ENCODE measurements at places on chromosomes 5 and 9. TPM values are rescaled to one million over a fixed set of nuclear protein-coding genes. Genes with fewer than 3 reads are reported as not detected.

TAF11L5 gene
- not detected for polyA plus RNA-seq

RLN2 gene
- polyA plus RNA-seq: 0.38 TPM

SPINK6 gene
- polyA plus RNA-seq: not detected

DNA sequence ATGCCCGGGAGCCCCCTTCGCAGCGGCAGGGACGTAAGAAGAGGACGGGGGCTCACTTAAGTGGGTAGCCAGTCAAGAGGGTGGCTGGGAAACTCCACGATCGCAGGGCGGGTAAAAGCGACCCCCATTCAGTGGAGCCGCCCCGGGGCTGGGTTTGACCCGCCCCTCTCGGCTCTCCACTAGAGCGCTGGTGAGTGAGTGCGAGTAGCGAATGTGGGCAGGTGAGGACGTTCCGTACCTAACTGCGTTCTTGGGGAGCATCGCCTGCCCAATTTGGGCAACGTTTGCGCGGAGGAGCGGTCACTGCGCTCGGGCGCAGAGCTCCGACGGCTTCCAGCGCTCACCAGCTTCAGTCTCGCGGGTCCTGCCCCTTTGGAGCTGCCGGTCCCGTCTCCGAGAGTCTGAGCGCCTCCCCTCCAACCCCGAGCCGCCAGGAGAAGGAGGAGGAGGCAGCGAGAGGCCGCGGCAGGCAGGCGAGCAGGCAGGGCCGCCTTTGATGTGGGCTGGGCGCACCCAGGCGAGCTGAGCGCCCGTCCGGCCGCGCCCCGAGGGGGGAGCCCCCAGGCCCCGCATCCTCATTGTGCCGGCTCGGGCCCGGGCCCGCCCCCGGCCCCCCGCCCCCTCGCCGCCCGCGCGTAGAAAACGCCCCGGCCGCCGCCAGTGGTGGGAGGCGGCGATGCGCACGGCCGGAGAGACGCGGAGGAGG lies at the start of gene FGF18:
Gene FGF18, plus strand, starts transcription at position 666 of the 706 bp plus-strand sequence. CDS start 553 bp downstream, outside the sequence.
- DNase-seq: peak; percentile 53

DNA sequence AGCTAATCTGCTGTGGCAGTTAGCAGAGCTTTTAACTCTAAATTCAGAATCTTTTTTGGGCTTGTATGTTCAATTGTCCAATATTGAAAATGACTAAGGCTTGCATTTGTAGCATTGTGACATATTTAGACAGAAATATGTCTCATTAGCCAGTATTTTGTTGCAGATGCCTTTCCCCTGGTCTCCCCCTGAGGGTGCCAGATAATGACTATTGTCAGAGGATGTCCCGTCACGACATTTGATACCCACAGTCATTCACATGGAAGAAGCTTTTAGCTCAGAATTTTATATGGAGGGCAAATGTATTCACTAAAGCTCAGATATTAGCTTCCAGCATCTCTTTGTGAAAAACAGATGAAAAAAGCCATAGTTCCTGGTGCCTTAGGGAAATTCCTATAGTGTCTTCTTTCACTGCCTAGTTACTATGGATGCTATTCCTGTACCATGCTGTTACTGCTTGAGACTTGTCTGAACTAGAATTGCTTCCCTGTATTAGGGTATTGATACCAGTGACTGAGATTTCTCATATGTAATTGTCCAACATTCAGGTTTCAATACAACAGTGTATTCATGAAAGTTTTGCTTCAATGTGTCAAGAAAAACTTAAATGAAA lies 96.2 kb downstream of the CCDC192 start:
- no peak for DNase-seq

DNA sequence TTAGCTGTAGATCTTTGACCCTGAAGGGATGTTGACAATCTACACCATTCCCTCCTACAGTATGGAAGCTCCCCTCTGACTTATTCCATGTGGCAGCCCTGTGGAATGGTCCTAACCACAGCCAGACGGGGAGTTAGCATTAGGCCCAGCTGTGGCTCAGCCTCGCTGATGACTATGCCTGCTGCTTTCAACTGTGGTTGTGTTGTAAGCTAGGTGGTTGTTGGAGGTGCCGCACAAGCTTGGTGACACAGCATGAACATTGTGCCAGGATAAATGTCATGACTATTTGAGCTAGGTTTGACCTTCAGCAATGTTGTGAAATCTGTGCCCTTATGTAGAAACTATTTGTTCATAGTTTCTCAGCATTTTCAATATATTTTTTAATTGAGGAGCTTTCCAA lies 40.6 kb downstream of the SGCD start:
- no peak for DNase-seq

DNA sequence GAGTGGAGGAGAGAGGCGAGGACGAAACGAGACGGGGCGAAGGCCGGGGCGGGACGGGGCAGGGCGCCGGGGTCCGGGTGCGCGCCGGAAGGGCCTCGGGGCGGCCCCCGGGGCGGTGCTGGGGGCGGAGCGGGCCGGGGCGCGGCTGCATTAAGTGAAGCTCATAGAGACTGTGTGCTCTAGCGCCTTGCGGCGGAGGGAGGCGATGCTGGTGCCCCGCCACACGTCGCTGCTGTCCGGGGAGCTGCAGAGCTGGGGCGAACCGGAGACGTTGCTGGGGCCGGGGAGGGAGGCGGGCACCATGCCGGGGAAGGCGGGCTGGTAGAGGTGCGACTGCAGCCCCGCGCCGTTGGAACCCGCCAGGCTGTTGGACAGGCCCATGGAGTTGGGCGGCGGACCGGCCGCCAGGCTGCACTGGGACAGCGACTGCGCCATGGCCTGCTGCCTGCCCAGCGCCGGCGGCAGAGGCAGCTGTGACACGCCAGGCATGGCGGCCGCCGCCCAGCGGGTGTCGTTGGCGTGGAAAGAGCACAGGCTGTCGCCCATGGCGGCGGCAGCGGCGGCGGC lies 8.3 kb downstream of the OTP start:
- peak; percentile 21 for DNase-seq

- no peak for DNase-seq
Observed at GRCh38 chr9:135726138-135726853, 24.3 kb downstream of the KCNT1 start.

DNA sequence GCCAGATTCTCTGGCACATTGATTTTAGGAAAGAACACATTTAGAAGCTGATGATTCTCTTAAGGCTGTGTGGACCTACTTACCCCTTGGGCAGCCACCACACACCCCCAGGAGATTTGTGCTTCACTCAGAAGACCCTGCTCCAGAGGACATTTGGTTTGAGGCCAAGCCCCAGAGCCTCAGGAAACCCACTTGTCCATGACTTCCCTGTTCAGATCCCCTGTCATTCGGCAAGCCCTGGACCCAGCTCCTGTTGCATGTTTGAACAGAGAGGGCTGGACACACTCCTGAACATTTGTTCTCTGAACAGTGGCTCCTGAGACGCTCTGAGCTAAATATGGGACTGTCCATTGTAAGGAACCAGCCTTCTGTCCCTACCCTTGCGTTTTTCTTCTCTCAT lies 82.1 kb downstream of the AMBP start:
- DNase-seq: no peak

- DNase-seq: no peak
Observed at GRCh38 chr5:56340196-56340980, 107.3 kb upstream of the ANKRD55 start.

GRCh38 chr9:95185956-95186355 lies 131.6 kb downstream of the FANCC start:
- DNase-seq: no peak

EIF4E1B gene
- polyA plus RNA-seq: not detected

DNA sequence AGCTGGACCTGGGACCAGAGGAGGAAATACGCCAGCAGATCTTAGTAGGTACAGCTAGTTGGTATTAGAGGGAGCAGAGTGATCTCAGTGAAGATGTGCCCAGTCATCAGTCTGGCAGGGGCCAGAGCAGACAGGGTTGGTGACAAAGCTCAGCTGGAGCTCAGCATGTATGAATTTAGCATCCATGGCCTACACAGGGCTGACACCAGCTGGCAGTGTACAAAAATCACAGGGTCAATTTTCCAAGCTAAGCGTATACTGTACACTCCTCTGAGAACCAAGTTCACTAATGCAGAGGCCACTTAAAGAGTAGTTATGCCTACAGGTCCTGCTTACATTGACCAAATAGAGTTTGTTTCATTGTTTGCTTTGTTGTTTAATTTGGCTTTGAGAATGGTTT lies 146.6 kb downstream of the SLC24A2 start:
- DNase-seq: no peak

- DNase-seq: no peak
Observed at GRCh38 chr9:115042781-115043509, 75.0 kb downstream of the TNC start.

DNA sequence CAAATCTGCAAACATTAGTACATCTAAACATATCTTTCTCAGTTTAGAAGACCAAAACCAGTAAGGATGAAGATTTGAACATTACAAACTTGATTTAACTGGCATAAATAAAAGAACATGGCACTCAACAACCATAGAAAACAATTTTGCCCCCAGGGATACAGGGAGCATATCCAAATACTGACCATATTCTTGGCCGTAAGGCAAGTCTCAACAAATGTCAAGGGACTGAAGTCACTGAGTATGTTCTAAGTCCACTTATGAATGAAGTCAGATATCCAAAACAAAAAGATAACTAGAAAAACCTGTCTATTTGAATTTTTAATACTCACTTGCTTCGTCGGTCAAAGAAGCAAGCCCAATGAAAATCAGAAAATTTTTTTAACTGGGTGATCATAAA lies 14.1 kb downstream of the FEM1C start:
- no peak for DNase-seq

DNA sequence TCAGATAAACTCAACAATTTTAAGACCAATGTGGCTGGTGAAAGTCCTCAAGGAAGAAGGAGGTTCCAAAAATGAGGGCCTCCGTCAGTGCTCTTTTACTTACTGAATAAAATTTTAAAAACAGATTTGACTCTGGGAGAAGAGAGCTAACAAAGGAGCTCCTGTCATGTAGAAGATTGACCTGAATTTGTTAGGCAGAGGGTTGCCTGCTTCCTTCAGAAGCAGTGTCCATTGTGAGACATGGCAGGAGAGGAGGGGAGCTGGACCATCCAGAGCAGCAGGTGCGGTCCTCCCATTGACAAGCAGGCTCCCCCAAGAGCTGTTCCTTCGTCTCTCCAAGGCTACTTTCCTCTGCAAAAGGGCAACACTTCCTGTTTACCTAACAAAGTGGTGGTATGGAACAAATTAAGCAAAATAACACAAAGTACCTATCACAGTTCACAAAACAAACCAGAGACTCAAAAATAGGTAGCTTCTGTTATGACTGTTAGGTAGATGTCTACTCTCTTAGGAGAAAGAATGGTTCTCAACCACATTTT lies 238.1 kb downstream of the DENND1A start:
- no peak for DNase-seq

EQTN gene
- polyA plus RNA-seq: not detected

- no peak for DNase-seq
Observed at GRCh38 chr9:14899042-14899814, 11.0 kb downstream of the FREM1 start.

DNA sequence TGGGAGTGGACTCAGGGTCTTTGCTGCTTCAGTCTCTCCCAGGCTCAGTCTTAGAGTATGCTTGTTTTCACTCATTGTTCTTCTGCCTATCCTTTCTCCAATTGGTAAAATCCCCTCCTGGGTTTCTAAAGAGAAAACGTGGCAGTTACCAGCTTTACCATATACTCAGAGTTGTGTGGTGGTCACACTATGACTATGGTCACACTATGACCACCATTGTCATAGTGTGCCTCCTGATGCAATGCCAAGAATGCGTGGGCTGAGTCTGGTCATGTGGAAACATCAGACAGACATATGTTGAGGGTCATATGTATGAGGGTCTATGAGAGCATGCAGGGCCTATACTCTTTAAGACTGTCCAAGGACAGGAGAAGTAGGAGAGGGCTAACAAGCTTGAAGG lies 326.5 kb upstream of the PRR16 start:
- no peak for DNase-seq

GRCh38 chr9:136847826-136848392 lies 1.3 kb upstream of the PHPT1 start:
- DNase-seq: peak; percentile 93

DNA sequence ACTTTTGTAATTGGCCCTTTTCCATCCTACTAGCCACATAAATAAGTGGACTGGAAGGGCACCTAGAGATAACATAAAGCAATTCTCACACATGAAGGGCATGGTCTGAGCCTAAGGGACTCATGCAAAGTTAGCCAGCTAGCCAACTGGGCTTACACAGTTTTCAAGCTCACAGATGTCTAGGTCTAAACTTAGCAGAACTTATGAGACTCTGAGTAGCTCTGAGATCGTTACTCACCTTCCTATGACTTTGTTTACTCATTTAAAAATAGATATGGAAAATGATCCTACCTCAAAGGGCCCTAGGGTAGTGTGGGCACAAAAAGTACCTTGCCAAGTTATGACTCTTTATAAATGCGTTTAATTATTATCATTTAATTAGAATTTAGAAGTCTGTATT lies 410.4 kb upstream of the MPDZ start:
- DNase-seq: no peak

MPDZ gene
- 5.5 TPM for polyA plus RNA-seq

DNA sequence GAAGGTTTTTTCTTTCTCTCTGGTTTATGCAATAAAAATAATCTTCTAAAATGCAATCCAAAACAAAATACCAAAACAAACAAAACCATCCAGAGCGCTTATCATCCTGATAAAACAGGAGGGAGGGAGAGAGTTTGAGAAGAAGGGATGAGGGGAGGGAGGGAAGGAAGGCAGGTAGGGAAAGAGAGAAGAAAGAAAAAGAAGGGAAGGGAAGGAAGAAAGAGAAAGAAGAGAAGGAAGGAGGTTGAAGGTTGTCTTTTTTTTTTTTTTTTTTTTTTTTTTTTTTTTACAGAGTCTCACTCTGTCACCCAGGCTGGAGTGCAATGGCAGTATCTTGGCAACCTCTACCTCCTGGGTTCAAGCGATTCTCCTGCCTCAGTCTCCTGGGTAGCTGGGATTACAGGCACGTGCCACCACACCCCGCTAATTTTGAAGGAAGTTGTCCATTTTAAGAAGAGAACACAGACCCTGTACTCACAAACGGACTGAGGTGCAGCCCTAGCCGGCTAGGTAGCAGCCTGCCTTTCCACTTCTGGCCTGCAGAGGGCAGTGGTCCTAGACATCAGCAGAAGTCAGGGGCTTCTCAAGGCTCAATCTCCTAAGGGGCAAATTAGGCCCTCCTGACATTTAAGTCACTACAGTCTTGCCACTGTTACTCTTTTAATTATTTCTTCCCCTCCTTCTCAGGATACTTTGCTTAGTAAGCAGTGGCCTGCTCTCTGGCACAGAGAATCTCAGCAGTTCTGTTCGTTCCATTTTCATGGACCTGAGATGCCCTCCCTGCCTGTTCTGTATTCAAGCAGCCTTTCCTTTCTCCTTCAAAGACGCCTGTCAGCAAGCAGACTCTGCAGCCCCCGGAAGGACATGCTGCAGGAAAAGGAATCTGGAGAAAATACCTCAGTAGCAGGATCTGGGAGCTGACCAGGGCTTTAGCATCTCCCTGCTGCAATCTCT lies 76.4 kb downstream of the EPB41L4B start:
- DNase-seq: peak; percentile 86

SHOC1 gene
- not detected for polyA plus RNA-seq

PGM5 gene
- polyA plus RNA-seq: 7.9 TPM

DNA sequence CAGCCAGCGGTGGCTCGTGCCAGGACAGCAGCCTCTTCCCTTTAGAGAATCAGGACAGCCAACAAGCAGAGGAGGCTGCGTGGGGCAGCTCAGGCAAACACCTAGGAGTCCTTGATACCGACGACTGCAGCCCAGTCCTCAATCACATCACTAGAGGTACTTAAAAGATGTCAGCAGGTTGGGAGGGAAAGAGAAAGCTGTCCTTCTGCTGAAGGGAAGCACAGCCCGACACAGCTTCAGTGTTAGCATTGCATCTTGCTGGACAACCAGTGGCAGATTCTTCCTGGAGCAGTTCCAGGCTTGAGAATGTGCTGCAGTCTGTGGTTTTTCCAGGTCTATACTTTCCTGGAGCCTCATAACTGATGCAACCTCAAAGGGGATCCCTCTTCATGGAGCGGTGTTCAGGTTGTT lies 230.5 kb downstream of the SYK start:
- DNase-seq: no peak

- no peak for DNase-seq
Observed at GRCh38 chr9:78357165-78357873, 60.4 kb downstream of the PSAT1 start.

IL3 gene
- polyA plus RNA-seq: not detected

Data from small intestine (tissue), 16 donors.